Stimulated activated CD4-positive, alpha-beta T cell treated with anti-CD3 and anti-CD28 coated beads, Interleukin-1b, Interleukin-23, amount 100 ng/mL, for 1 hour (primary cell): ENCODE measurements at places on chromosomes 11 and 22.

- DNase-seq, result peak; percentile 42
Measured at GRCh38 chr22:50252082-50253045, 1.3 kb upstream of the HDAC10 start.

- no peak for DNase-seq
Measured at GRCh38 chr11:134019500-134019899, 49.4 kb upstream of the JAM3 start.

GRCh38 chr22:47750086-47750485 is 987.6 kb downstream of the TBC1D22A start:
- DNase-seq, result no peak

DNA sequence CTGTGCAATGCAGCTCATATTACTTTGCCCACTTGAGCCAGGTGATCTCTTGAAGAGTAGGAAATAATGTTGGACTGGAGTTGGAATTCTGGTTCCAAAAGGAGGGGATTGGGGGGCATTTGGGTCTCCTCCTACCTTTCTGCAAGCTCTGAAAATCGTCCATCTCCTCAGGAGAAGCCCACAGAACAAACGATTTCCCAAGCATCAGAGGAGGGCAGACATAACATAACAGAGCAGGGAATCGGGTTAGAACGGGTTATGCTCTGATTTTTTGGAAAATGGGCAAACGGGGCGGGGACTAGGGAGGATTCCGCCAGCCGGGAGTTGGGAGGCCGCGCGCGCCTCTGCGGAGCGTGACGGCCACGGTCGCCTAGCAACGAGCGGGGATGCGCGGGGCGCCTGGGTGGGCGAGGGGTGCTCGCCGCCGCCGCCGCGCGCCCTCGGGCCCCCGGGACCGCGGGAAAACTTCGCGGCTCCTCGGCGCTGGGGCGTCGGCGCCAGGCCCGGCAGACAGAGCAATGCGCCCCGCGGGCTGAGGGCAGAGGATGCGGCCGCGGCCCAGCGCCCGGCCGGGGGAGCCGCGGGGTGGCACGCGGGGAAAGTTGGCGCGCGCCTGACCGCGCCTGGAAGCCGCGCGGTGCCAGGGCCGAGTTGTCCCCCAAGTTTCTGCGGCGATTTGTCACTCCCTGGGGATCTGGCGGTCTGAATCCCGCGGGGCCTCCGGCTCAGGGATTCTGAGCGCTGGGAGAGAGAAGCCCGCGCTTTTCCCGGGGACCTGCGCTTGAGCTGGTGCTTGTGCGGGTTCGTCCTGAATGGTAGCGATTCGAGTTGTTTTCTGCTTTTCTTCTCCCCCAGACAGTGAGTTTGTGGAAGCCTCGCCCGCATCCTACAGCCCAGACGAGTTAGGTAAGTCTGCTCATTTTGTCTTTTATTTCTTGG is 27.8 kb upstream of the AMOTL1 start:
- DNase-seq, result no peak

DNA sequence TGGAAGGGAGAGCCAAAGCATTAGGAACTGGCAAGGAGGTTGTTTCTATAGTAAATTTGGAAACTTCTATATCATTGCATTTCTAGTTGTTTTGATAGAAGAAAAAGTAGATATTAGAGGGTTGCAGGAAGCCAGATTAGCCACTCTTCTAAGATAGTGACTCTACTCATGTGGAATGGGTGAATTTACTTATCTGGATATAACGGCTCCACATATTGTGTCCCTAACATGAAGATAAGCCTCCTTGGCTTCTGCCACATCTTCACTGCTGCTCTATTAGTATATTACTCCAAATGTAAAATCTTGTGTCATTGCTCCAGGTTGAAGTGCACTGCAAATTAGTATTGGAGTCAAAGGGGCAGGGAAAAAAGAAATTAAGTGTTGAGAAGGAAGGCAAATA is 283.3 kb downstream of the CASP12 start:
- DNase-seq, result no peak

GRCh38 chr11:101552888-101553287 is 30.9 kb downstream of the TRPC6 start:
- no peak for DNase-seq

DNA sequence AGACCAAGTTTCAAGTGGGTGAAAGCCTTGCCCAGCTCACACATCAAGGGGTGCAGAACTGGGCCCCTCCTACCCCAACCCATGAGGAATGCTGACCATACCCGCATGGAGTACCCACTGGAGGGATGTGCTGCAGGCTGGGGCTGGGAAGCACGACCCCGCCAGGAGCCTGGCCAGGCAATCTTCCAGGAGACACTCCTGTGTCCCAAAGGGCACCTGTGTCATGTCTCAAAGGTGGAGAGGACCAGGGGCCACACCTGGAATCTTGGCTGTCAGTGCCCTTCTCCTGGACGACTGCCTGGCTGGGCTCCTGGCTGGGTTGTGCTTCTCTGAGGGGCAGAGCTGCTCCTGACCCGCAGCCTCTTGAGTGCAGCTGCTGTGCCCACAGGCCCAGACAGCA is 6.7 kb downstream of the ARAP1 start:
- DNase-seq, result no peak

DNA sequence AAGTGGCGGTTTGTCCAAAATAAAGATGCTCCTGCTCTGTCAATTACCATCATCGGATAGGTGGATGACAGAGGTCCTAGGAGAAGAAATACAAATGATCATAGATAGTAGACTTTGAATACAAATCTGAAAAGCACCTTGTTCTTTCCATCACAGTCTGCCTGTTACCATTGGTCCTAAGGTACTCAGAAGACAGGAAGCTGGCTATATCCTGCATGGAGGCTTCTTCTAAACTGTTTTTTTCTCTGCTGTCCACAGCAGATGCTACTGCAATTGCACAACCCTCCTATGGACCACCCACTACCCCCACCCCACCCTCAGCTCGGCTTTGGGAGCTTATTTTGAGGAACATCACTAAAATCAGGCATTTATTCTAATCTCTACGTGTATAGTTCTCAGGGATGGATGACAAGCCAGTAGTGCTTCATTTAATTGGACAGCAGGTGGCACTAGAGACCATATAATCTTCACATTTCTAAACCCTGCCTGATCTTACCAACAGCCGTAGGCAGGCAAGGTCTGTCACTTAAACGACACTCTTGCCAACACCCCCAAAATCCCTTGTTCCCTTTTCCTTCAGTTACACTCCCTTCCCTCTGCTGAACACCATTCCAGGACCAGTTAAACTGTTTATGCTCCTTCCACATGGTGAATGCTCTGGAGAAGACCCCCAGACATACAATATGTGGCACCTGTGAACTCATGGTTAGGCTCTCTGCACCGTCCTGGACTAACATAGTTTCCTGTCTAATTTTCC is 6.6 kb upstream of the PTS start:
- no peak for DNase-seq

DNA sequence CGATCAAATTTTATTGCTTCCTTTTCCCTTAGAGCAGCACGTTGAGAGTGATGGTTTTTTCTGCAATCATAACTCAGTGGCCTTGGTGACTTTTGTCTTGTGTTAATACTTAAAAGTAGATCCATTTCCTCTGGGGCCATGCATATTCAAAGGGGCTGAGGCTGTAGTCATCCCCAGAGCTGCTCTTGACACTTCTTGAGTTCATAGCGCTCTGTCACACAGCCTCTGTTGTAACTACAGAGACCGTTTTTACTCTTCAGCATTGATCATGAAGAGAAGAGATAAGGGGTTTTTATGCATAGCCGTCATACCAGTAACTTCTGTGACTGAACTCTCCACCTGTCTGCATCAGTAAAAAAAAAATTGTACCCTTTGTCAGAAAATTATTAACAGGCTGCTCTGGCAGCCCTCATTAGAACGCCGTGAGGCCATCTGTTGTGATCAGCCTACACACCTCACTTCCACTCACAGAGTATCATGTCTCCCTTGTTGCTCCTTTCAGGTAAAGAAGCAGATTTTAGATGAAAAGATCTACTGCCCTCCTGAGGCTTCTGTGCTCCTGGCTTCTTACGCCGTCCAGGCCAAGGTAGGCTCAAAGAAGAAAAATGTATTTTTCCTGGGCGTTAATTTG is 38.4 kb downstream of the NF2 start:
- DNase-seq, result no peak

GRCh38 chr22:23762842-23763578 is at the start of gene C22orf15:
C22orf15 (plus strand) TSS chr22:23762990; CDS start chr22:23763307, 317 bp downstream.
- no peak for DNase-seq

DNA sequence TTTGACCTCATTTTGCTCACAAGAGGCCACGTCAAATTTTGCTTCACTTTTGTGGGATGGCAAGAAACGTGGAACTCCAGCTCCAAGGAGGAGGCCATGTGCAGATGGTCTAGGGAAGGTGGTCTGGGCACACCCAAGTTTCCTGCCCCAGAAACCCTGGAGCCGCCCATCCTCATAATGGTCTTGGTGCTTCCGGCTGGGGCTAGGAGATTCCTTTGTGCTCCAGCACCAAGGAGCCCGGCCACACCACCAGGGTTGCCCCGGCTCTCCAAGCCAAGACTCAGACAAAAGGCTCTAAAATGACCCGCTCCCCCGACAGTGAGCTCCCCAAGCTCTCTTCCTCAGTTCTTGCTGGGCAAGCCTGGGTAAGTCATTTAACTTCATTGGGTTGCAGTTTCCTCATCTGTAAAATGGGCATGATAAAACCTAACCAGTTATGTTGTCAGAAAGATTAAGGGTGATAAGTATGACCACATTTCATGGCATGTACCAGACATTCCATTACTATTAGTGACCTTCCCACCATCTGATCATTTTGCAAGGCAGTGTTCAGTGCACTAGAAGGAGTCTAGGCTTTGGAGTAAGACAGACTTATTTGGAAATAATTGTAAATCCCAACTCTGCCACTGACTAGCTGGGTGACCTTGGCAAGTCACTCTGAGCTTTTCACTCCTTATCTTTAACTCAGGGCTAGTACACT is 23.3 kb downstream of the DKK3 start:
- DNase-seq, result no peak

DNA sequence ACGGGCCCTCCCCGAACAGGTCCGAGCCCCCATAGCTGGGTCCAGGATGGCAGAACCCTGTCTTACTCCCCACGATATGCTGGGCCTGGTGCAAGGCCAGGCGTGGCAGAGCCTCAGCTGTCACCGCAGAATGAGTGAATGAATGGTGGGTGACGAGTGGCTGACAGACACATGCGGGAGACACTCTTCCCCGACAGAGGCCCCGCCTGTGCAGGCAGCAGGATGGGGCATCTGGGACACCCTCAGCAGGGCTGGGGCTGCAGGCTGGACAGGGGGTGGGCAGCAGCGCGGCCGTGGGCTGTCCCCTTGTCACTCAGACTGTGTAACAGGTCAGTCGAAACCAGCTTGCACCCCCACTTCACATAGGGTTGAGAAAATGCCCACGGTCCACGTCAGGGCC is 18.0 kb downstream of the WNT7B start:
- DNase-seq, result no peak

GRCh38 chr11:14967581-14968243 is 4.4 kb downstream of the CALCA start:
- DNase-seq, result no peak

- DNase-seq, result no peak
Measured at GRCh38 chr22:37556710-37557109, 3.6 kb upstream of the CDC42EP1 start.

- no peak for DNase-seq
Measured at GRCh38 chr11:111069066-111069465, 176.5 kb upstream of the POU2AF2 start.

DNA sequence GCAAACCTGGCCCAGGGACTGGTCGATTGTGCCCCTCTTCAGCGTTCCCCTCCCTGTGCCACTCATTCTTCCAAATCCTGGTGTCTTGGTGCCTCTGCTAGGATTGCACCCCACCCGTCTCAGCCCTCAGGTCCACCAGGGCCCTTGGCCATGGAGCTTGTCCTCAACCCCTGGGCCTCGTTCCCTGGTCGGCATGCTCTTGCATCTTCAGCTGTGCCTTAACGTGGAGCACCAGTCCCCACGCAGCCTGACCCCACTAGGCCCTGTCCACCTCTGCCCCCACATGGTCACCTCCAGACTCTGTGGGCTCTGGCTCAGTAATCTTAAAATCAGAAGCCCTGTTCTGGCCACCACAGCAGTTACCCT is 61.1 kb downstream of the OSBP2 start:
- no peak for DNase-seq

DNA sequence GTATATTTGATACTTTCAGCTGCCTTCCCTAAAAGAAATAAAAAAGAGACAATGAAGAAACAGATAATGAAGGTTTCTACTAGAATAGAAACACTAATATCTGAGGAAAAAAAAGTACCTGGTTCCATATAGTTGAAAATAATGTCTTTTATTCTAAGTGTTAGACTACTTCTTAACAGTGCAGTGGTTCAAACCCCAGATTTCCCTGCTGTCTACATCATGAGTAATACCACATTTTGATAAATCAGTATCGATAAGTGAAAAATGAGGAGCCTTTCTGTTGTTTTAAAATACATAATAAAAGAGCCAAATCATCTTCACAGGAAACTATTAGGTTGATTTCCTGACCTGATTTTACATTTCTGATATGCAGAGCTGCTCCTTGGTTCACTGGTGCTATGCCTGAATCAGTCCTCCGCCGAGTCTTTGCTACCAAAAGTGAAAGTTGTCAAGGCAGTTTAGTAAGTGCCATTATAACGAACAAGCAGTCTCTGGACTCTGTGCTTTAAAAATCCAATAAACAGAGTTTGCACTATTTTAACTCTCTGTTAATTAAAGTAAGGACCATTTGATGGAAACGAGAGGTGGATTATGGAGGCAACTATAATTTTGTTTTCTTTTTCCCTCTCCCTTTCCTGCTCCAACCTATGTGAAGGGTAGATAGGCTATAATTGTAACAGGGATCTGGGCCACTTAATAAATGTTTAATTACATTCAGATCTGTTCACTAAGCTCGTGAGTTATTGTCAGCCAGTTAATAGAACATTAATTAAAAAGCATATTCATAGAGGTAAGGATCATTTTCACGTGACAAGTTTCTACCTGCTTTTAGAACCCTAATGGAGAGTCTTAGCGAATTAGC is 724.5 kb upstream of the RAG2 start:
- DNase-seq, result no peak

GRCh38 chr11:27995083-27995482 is 112.9 kb downstream of the KIF18A start:
- no peak for DNase-seq

DNA sequence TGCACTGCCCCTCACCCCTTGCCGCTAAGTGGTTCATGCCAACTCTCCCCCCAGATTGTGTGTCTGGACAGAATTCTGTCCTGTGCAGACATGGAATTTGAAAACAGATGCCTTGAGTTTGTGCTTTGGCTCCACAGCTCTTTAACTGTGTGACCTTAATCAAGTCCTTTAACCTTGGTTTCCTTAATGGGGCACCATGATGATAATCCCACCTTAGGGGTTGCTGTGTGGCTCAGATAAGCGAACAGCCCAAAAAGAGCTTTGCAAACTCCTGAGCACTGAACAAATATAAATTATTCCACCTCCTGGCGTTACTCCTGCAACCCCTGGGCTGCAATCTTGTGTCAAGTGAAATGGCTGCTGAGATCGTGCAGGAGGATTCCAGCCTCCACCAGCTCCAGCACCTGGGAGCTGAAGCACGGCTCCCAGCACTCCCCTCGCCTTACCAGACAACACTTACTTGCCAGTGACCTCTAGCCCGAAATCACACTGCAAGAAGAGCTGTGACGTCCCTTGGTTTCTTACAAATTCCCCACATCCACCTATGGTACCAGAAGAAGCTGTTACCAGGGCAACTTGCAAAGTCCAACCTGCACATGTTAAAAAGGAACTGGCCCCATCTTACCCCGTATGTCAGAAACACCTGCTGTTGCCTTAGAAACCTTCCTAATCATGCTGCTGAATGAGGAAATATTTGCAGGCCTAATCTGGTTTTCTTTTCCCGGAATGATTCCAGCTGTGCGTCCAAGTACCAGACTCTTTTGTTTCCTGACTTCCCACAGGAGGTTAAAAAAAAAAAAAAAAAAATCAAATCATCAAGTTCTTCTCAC is 13.2 kb downstream of the VPS37C start:
- no peak for DNase-seq
